Lung (tissue), 17 donors: ENCODE measurements at places on chromosomes 1 and 21. TPM values are rescaled to one million over a fixed set of nuclear protein-coding genes. Genes with fewer than 3 reads are reported as not detected.
A peak's percentile ranks its signal among the peaks of the same experiment; 100 is the strongest.

OPRD1 gene
- total RNA-seq: not detected

MTARC1 gene
- total RNA-seq: 22.3 TPM

AMPD1 gene
- total RNA-seq: 0.34 TPM

GPR37L1 gene
- total RNA-seq: 0.09 TPM

KLHL17 gene
- 15.1 TPM for total RNA-seq

TMPRSS2 gene
- total RNA-seq: 130 TPM

SLC25A34 gene
- total RNA-seq: 1.6 TPM

- DNase-seq: no peak
Observed at GRCh38 chr1:58500043-58500442, 46.5 kb downstream of the OMA1 start.

DNA sequence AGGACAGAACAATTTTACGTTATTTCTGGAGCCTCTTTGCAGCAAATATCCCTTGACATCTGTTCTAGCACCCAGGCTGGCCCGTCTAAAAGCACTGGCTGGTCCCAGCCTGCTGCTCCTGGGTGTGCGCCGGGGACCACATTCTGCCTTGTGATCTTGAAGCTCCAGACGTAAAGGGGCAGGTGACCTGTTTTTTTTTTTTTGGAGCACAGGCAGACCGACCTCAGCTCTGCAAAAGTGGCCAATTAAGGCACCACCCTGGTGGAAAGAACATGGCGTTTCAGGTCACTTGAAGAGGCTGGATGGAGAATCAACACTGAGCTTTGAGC, 13.8 kb upstream of the CAMTA1 start:
- DNase-seq: no peak

- peak; percentile 22 for DNase-seq
Observed at GRCh38 chr1:234911787-234912186, 216.8 kb downstream of the TOMM20 start.

DNA sequence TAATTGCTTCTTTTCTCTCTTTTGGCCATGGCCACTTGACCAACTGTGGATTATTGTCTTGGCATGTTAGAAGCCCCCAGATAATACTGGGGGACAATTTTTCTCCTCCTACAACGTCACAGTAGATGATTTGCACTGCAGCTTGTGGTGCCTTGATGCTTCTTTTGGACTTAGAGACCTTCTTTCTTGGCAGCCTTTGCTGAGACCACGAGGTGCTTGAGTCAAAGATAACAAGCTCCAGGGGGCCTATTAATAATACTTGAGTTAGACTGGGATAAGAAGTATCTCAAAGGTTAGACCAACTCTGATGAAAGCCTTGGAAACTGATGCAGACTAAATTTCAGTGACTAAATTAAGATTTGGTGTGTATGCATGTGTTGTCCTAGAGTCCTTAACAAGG, 3.2 kb downstream of the PPP1R12B start:
- DNase-seq: no peak

GRCh38 chr1:98732985-98733781, 71.7 kb downstream of the SNX7 start:
- DNase-seq: no peak

GRCh38 chr1:38585460-38585859, 274.1 kb downstream of the RRAGC start:
- no peak for DNase-seq

DNA sequence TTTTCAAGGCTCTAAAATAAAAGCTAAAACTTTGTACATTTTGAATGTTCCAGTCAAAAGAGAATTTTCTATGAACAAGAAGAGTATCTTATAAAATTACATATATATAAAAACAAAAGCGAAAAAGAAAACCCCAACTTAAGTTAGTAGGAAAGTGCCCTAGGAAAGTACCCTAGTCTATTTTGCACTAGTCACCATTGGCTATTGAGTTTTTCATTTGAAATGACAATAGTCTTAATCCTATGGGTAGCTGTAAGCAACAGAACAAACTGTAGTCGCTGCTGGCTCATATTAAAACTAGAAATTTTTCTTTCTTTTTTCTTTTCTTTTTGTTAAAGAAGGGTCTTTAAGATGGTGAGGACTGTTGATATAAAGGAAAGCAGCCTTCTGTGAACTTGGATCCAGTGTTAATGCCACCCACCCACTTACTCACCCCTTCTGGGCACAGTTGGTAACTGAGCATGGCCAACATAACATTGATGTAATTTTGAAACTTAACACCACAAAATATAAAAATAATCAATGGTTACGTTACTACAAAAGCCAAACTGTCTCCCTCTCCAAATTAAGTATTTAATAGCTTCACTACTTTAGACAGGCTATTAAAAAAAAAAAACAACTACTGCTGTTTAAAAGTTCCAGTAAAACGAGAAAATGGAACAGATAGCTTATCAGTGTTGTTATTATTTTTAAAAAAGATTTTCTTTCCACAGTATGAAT, 177.0 kb downstream of the EIF4G3 start:
- DNase-seq: no peak

DNA sequence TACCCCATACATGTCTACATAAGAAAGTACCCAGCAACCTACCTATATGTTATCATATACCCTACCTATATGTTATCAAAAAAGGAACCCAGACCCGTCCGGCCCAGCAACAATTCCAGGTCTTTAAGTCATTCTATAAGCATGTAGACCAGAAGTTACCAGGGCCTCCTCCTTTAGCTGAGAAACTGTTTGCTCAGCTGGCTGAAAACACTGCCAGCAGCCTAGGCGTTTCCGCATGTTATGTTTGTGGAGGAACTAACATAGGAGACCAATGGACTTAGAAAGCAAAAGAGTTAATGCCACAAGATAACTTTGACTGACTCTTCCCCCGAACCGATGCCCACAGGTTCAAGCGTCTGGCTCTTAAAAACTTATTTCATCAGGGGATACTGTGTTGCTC, 7.1 kb upstream of the ZNF678 start:
- no peak for DNase-seq

DNA sequence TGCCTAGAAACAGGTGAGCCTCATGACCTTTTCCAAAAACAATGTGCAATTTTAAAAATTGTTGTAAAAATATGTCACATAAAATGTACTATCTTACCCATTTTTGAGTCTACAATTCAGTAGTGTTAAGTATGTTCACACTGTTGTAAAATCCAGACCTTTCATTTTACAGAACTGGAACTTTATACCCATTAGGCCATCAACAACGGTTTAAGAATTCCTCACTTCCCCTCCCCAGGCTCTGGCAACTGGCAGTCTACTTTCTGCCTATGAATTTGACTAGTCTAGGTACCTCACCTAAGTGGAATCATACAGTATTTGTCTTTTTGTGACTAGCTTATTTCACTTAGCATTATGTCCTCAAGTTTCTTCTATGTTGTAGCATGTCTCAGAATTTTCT, 8.6 kb downstream of the CTSE start:
- no peak for DNase-seq

GRCh38 chr1:156419854-156420204, 50.8 kb downstream of the RHBG start:
- DNase-seq: no peak

GRCh38 chr1:163093579-163093978, 24.4 kb downstream of the RGS4 start:
- DNase-seq: no peak
